ENCODE measurements at places on chromosomes 7 and 10.

GRCh38 chr10:83991986-83992753 lies 147.1 kb upstream of the GHITM start:
- DNase-seq = no peak

- DNase-seq = no peak
Measured at GRCh38 chr10:132739225-132739613, 46.7 kb downstream of the NKX6-2 start.

- no peak for DNase-seq
Measured at GRCh38 chr10:78890506-78890905, 178.3 kb upstream of the ZMIZ1 start.

GRCh38 chr7:101126651-101127459 lies at the start of gene SERPINE1:
Gene SERPINE1 (plus strand): TSS chr7:101127104. CDS start chr7:101128394, 1,290 bp downstream.
- peak; percentile 31 for DNase-seq

DNA sequence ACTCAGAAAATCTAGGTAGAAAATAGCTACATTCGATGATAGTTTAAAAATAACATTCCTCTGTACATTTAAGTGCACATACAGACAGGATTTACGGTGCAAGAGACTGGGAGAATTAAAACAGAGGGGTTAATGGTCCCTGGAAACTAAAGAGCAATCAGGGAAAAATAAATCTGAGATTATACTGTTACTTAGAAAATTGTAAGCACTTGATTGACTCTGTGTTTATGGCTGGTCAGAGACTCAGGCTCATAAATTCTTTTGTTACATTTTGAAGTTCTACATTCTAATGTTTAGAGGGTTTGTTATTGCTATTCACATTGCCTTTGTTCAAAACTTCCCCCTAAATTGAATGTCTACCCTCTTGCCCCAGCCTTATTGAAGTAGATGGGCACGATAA lies 54.4 kb downstream of the CDCA7L start:
- DNase-seq = no peak

- DNase-seq = no peak
Measured at GRCh38 chr10:51028420-51028819, 45.9 kb upstream of the PRKG1 start.

DNA sequence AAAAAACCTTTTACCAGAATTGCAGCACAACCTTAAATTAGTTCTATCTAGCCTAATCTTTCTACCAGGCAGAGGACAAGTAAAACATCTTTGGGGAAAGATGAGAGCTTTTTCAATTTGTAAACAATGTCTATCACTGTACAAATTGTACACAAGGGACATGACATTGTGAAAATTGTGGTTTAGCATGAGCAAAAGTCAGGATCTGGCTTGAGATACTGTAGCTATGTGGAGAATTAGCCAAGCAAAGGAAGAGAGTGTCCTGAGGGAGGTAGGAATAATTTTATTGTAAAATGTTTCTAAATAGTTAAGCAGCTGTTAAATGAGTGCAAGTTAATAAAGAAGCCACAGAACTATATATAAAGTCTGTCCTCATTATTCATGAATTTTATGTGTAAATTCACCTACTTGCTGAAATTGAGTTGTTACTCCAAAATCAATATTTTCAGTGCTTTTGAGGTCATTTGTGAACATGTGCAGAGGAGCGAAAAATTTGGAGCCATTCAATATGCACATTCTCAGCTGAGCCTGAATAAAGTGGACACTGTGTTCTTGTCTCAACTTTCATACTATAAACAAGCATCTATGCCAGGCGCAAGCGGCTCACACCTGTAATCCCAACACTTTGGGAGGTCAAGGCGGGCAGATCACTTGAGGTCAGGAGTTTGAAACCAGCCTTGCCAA lies 42.8 kb upstream of the POM121L12 start:
- DNase-seq = no peak

DNA sequence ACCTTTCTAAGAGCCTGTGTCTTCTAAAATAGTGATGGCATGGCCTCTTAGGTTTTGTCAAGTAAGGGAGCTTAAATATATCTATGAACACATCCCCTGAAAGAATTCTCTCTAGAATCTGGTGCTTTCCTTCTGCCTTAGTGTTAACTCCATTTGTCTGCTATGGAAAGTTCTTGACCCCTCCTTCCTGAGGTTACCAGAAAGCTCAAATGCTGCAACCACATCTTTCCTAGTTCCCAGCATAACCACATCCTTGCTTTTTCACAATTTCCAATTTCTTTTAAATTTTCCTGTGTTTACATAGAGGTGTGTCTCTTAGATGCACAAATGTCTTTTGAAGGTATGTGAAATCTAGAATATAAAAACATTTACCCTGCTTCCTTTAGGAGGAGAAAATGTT lies 16.4 kb upstream of the GSDME start:
- no peak for DNase-seq

DNA sequence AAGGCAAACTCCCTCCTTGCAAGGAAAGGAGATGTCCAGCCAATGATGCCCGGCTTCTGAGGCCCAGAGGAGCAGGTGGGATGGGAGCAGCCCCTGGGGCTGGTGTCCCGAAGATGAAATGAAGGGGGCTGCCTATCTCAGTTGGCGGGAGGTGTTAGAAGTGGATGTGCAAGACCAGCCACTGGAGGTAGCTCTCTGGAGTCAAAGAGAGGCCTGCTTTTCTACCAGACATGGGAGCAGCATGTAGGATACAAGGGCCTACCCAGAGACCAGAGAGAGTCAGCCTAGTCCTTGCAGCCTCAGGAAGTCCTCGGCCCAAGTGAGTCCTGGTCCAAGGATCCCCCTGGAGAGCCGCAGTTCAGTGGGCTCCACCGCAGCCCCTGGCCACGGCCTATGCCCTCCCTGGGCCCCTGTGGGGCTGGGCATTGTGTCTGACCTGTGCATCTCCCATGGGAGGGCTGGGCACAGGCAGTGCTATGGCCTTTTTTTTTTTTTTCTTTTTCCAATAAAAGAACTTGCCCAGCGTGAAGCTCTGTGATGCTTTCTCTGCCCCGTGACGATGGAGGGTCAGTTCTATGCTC lies 17.7 kb downstream of the GOLGA7B start:
- no peak for DNase-seq

DNA sequence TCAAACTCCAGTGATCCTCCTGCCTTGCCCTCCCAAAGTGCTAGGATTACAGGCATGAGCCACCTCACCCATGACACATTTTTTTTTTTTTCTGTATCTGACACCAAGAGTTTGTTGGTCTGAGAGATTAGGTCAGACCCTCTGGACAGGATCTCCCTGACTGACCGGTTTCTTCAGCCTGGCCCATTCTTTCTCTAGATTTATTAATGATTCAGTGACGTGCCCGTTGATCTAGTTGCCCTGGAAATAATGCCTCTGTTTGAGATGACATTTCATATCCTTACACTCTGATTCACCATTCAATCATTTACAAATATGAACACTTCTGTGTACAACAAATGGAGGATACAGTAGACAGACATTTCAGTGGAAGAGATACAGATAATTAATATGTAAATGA lies 1.4 kb upstream of the ZNF212 start:
- no peak for DNase-seq

DNA sequence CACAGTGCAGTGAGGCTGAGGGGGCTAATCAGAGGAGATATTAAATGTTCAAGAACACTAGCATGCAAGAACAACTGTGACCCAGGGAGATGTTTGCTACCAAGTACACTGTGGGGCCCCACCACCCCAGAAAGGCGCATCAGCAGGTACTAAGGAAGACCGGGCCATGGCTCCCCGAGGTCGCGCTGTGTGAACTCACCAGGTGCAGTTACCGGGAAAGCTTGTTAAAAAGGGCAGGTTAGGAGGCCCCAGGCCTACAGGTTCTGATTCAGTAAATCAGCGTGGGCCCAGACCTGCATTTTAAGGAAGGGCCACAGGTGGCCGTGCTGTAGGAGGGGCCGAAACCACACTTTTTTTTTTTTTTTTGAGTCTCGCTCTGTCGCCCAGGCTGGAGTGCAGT lies 54.6 kb downstream of the TMEM209 start:
- no peak for DNase-seq

DNA sequence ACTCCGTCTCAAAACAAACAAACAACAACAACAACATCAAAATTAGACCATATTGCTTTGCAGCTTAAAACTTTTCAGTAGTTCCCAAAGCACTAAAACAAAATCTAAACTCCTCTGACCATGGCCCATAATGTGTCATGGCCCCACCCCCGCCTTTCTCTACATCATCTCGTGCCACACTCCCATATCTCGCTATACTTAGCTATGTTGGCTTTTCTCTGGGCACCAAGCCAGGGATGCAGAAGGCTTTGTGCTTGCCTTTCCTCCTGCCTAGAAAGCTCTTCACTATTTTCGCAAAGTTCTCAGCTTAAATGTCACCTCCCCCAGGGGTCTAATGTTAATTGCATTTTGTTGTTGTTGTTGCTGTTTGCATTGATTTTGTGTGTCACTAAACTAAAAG lies 15.1 kb upstream of the SLC16A12 start:
- no peak for DNase-seq

DNA sequence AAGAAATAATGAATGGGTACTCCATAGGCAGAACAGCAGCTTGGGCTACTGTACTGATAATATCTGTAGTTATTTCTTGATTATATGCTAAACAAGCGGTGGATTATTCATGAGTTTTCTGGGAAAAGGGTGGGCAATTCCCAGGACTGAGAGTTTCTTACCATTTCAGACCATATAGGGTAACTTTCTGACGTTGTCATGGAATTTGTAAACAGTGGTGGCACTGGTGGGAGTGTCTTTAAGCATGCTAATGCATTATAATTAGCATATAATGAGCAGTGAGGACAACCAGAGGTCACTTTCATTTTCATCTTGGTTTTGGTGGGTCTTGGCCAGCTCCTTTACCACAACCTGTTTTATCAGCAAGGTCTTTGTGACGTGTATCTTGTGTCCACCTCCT lies 399.7 kb downstream of the CDC14C start:
- DNase-seq = no peak

DNA sequence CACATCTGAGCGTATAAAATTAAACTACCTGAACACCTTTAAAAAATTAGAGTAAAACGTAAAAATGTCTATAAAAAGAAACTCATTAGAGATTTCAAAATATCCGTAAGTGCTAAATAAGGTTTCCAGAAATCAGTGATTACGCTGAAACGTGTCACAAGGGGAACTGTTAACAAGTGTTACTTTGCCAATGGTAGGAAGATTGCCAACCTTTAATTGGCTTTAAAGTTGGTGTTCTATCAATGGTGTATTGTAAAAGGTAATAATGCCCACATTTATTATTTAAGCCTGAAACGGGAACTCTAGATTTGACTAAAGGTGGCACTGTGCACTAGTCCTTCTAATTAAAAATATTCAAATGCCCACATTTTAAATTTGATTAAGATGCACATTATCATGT lies 37.8 kb upstream of the HIBADH start:
- no peak for DNase-seq

DNA sequence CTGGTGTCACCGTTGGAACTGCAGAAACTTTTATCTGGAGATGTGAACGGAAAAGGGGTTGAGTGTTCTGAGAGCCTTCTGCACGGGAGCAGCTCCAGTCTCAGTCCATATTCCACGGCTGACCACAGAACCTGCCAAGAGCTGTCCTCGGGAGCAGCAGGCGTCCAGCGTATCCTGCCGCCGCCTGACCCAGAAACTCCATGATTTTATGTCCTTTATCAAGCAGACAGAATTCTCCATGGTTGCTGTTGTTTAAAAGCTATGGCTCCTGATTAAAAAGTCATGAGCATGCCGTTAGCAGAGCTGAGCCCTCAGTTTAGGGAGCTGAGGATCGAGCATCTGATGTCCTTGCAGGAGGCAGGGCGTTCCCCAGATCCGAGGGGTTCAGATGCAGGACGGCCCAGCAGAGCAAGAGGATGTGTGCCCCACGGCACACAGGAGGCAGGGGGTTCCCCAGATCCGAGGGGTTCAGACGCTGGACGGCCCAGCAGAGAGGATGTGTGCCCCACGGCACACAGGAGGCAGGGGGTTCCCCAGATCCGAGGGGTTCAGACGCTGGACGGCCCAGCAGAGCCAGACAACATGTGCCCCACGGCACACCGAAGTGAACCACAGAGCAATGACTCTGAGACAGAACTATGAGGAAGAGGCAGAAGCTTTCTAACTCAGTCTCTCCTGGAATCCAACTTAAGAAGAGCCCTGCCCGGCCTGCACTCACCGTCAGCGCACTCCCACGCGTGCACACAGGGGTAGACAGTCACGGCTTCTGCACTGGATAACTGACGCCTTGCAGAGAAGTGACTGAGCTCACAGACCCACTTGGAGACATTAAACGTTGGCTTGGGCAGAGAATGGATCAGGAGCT lies 96.4 kb downstream of the WDR37 start:
- no peak for DNase-seq

- DNase-seq = no peak
Measured at GRCh38 chr10:106978756-106979155, 185.8 kb downstream of the SORCS1 start.

DNA sequence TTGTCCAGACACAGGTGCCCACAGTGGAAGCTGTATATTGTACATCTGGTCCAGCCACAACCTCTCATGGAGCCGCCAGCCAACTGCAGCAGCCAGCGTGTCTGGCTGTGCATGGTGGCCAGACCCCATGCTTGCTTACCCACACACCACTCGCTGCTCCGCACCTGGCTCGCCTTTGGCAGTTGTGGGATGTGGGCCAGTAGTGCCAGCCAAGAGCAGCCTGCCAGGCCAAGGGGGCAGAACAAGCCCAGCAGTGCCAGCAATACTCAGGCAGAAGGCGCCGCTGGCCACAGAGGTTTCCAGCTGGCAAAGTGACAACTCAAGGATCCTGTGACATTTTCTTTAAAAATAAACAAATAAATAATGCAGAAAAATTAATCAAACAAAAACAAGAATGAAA lies 11.7 kb upstream of the TMEM243 start:
- no peak for DNase-seq

DNA sequence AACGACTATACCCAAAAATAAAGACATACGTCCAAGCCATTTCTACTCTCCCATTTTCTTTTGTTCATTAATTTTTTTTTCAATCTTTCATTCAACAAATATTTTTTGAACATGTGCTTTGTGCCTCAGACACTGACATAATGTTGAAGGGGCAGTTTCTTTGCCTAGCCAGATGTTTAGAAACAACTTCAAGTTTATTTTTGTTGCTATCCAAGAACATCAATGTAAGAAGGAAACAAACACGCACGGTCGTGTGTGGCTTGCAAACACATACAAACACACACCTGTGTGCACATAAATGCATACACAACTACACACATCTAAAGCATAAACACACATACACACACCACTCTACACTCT lies 39.9 kb downstream of the BTBD16 start:
- DNase-seq = no peak

DNA sequence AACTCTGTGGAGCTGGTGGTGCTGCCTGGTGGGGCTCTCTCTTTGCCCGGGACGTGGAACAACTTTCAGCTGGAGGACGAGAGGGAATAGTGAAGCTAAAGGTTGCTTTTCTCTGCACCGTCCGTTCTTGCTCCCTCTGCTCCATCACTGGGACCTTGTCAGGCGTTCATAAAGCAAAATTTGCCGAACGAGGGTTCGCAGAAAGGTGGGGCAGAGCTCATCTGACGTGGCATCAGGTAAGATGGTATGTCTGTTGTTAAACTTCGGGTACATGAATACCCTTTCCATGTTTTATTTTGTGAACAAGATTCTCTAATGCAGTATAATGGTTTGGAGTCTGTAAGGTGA lies 416 bp downstream of the BBS9 start:
- DNase-seq = no peak
